ENCODE measurements at places on chromosomes 2 and 18.

DNA sequence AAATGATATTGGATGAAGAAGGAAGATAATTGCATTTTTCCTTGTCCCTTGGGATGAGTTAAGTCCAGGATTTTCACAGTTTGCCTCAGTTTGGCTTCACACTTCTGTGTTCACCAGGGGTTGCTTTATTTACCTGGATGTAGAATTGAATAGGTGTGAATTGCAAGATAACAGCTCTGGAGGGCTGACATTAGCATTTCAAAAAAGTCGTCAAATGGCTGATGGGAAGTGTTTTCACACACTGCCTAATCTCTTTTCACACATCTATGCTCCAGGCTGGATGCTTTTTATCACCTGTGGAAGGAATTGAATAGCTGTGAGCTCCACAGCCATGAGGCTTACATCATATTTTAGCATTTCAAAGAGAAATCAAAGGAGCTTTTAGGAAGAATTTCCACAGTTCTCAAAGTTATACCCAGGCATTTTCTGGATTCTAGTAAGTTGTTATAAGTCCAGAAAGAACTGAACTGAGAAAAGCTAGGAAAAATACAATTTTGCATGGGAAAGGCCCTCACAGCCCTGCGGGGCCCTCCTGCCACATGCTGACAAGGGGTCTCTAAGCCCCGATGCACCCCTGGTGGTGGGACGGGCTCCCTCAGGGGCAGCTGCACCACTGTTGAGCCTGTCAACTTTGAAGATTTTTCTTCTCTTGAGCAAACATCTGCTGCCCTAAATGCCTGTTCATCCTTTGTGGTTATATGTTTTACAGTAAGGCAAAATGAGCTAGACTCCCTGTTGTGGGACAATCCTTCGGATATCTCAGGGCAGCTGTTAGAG is 43.9 kb downstream of the TEX51 start:
- no peak for DNase-seq

DNA sequence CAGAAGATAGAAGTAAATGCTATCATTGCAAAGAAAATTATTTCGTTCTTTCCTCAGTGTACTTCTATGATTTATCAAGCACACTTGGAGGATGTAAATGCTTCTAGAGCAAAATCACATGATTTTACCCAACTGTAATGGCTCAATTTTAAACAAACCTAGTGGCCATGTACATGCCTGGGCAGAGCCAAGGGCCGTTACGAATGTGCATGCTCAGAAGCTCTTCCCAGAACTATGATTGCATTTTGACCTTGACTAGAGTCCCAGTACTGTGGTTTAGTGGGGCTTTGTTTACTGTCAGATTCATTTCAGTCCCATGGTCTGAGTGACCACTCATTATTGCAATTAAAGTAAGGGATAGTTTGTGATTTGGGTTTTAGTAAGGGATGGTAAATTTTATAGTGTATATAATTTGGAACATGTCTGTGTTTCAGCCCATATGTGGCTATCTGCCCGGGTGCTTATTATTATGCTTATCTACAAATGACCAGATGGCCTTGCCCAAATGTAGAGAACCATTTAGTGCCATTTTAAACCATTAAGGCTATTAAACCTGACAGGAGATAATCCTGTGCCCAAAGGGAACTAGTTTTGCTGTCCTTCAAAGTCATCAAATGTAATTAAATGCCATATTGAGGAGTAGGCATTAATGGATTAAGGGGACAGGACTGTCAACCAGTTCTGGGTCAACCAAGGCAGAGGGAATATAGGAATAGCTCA is 239.1 kb downstream of the ICOS start:
- no peak for DNase-seq

GRCh38 chr2:228723599-228723998 is 542.1 kb upstream of the SPHKAP start:
- DNase-seq, result no peak

DNA sequence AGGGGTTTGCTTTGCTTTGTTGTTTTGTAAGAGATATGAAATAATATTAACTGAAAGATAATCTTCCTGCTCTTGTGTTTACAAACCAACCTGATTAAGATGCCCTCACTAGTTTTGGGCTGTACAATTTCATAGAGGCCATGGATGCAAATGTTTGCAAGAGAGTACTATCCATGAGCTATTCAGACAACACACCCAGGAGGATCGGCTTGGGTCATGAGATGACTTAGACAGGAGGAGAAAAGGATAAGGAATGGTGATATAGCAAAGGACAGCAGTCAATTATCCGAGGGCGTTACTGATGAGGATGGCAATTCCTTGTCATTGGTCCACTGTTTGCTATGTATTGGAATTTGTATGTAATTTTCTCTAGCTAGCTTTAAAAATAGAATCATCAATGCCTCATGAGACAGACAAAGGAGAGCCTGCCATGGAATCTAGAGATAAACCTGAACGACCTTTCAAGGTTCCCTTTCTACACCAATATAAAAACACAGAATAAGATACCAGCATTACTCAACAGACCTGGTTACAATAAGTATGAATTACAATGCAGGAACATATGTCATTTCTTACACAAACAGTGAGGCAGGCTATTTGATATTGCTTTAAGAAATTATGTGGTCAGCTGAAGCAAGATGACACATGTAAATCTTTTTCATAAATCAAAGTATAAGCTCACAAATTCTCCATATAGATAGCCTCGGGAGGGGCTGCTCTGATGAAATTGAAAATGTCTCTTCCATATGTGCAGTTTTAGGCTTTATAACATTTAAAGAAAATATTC is 54.4 kb upstream of the SOS1 start:
- no peak for DNase-seq

DNA sequence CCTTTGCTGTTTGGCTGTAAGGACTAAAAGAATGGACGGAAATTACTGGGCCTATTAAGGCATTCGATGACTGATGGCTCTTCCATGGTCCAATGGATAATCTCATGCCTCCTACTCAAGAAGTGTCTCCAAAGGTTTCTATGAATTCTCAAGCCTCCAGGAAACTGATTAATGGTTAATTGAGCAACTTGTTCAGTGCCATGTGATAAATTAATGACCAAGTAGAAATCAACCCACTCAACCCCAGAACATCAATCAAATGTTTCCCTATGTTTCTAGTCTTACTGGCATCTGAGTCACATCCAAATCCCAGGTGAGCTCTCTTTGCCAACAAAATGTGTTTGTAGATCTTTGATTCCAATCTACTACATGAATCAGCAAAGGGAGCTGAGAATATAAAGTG is 103.6 kb downstream of the NXPH2 start:
- DNase-seq, result no peak

DNA sequence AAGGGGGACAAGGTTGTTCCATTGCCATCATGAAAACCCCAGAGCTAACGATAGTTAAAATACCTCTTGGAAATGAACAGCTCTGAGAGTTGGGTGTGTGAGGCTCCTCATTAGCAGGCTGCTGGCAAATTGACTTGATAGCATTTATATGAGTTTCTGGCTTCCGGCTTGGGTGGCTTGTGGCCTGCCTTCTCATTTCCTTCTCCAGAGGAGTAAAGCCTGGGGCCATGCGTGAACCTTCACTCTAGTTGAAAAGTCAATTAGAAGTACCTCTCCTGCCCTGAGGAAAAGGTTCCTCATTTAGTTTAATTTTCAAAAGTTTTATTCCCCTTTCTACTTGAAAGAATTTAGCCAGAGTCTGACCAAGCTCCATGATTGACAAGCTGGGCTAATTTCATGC is 67.1 kb downstream of the MGAT5 start:
- DNase-seq, result no peak

- no peak for DNase-seq
Observed at GRCh38 chr2:221254299-221254698, 317.8 kb downstream of the EPHA4 start.

- DNase-seq, result no peak
Observed at GRCh38 chr2:235688511-235689426, 194.9 kb downstream of the AGAP1 start.

DNA sequence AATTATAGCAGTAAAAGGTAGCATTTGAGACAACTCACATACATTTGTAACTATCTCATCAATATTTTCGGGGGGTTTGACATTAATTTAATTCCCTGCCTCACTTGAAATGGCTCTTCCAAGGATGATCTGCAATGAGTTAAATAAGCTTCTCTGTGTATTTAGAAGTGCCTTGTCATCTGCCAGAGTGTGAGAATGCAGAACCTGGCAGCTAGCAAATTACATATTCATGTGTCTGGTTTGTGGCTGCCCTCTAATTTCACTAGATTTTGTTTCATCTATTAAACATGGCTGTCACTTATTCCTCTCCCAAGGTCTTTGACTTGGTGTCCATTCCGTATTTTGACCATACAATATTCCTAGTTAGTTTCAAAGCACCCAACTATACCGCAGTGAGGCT is 158.3 kb upstream of the CAVIN2 start:
- no peak for DNase-seq

- no peak for DNase-seq
Observed at GRCh38 chr2:172427990-172428831, 825 bp downstream of the ITGA6 start.
